ENCODE measurements at places on chromosomes 4 and X.

- no peak overlapping the region for H3K4me3 ChIP-seq
- no peaks in the 10 kb centered on the region for H3K4me1 ChIP-seq
- H3K27ac ChIP-seq, result peak overlapping the region; percentile 34
These were observed 310.9 kb upstream of the MAOA start for GRCh38 chrX:43345166-43345565.

DNA sequence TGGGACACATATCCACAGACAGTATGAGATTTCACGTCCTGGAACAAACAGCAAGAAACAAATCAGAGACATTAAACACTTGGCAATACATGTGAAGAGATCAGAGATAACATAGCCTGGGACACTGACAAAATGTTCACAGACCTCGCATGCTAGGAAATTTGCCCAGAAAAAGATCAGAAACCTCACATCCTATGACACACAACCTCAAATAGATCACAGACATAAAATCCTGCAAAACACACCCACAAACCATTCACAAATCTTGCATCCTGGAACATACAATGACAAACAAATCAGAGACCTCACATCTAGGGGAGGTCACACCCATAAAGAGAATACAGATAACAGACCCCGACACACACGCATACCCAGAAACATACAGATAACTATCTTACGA, 18.0 kb downstream of the SUV39H1 start:
- no peaks in the 10 kb centered on the region for H3K36me3 ChIP-seq
- peaks cover 40% of the 10 kb centered on the region for H3K27me3 ChIP-seq
- DNase-seq, result no peak
- peaks cover 70% of the 10 kb centered on the region for H3K4me1 ChIP-seq
- peak overlapping the region; percentile 78 for H3K4me3 ChIP-seq

DNA sequence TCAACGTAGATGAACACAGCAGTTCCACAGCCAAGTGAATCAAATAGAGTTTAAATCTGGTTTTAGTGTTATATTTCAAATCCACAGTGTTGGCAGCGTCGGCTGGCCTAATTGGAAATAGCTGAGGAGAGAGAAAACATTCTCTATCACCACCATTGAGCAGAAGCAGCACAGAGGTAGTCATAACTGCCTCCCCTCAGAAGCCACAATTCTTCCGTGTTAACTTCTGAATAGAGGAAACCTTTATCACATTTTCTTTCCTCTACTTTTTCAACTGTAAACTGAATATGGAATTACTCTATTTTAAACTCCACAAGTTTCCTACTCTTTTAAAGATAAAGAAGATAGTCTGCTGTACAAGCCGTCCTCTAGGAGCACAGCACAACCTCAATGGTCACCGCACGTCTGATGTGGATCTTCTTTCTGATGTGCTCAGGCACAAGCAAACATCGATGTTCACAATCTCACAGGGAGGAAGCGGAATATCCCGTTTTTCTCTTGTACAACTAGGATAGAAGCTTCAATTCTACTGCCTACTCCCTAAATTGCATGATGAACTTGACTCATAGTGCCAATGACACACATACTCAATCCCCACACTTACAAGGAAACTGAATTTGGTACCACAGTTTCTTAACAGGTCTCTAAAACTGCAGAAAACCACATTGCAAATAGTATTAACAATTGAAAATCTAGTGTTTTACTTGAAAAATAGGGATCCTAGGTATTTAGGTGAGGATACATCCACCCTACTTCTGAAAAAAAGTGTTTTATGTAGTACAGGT, 217.8 kb upstream of the ETNPPL start:
- H3K4me1 ChIP-seq, result peaks cover 18% of the 10 kb centered on the region
- peak; percentile 12 for DNase-seq
- H3K4me3 ChIP-seq, result no peak overlapping the region
- no peaks in the 10 kb centered on the region for H3K36me3 ChIP-seq
- no peak overlapping the region for H3K27ac ChIP-seq

DNA sequence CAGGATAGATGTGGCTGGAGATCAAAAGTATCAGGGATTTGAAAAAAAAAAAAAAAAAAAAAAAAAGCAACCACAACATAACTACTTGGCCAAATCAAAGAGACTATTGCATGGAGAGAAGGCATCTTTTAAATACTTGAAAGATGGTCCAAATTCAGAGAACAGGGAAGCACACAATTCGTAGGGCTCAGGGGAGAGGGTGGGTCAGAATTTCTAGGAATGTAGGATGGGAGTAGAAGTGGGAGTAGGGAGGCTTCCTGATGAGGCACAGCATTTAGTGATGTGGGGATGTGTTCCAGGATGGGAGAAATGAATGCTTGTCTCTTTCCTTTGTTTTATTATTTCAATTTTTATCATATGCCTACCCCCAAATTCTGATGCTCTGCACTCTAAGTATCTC, 36.3 kb downstream of the RTL3 start:
- no peaks in the 10 kb centered on the region for H3K36me3 ChIP-seq
- H3K4me1 ChIP-seq, result peaks cover 8% of the 10 kb centered on the region
- no peak overlapping the region for H3K4me3 ChIP-seq
- no peak for DNase-seq

DNA sequence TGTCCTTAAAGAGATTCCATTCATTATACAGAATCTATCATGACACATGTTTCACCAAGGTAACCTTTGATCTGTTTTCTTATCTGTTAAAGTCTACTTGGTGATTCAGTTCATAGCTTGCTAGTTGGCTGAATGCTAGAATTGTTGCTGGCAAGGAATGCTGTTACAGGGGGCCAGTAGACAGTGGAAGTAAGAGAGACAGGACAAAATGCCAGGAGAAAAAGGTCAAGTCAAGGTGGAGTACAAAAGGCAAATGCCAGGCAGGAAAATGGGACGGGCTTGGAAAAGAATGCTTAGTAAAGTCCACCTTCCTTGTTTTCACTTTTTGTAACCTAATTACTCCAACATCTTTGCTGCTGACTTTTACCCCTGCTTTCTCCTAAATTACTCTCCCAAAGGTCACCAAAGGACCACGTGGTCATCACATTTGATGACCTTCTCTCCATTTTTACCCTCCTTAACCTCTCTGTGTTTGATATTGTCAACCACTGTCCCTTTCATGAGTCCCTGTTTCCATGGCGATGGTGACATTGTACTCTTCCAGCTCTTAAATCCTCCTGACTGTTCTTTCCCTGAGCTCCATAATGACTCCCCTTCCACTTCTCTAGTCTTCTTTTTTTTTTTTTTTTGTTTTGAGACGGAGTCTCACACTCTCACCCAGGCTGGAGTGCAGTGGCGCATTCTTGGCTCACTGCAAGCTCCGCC, 24.5 kb upstream of the TAPT1 start:
- no peaks in the 10 kb centered on the region for H3K4me1 ChIP-seq
- H3K27ac ChIP-seq, result no peak overlapping the region
- DNase-seq, result no peak
- no peaks in the 10 kb centered on the region for H3K27me3 ChIP-seq
- H3K4me3 ChIP-seq, result no peak overlapping the region

DNA sequence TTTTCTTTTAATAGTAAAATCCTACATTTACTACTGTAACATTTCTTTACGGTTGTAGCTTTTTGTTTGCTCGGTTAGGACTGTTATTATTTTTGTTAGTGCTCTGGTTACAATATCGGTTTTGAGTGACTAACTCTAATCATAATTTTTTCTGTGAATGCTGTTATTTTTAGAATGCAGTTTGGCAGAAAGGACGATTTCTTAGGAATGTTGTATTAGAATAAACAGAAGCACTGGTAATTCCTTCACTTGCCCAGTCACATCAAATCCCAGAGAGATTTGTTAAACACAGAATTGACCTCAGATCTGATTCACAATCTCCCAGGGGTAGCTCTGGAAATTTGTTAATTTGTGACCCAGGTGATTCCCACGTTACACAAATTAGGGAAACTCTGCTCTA, 21.7 kb downstream of the DDIT4L start:
- H3K36me3 ChIP-seq, result no peaks in the 10 kb centered on the region
- DNase-seq, result no peak
- no peak overlapping the region for H3K27ac ChIP-seq
- no peaks in the 10 kb centered on the region for H3K27me3 ChIP-seq
- H3K4me1 ChIP-seq, result peaks cover 8% of the 10 kb centered on the region

GRCh38 chr4:145389550-145389949, 92.1 kb upstream of the SMAD1 start:
- no peak overlapping the region for H3K4me3 ChIP-seq
- peaks cover 8% of the 10 kb centered on the region for H3K4me1 ChIP-seq
- no peak overlapping the region for H3K27ac ChIP-seq
- H3K27me3 ChIP-seq, result peaks cover 41% of the 10 kb centered on the region
- H3K36me3 ChIP-seq, result no peaks in the 10 kb centered on the region

- H3K27ac ChIP-seq, result no peak overlapping the region
- H3K27me3 ChIP-seq, result no peaks in the 10 kb centered on the region
- no peak overlapping the region for H3K4me3 ChIP-seq
- no peaks in the 10 kb centered on the region for H3K4me1 ChIP-seq
- DNase-seq, result no peak
These were observed 137.3 kb downstream of the TMEM144 start for GRCh38 chr4:158347556-158347955.

DNA sequence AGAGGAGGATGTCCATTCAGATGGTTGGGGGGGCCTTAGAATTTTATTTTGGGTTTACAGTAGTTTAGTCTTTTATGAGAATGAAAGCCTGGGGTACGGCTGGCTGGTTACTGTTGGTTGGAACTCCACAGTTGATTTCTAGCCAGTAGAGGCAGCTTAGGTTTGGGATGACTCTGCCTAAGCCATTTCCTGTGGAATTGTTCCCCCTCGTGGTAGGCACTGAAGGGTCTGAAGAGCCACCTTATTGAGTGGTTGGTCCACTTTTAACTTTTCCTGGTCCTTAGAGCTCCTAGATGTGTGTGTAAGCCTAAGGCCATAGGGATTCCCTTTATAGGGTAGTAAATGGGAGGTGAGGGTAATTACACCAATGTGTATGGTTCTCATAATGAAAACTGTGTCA, 19.7 kb downstream of the SPIN3 start:
- H3K36me3 ChIP-seq, result no peaks in the 10 kb centered on the region
- H3K4me3 ChIP-seq, result no peak overlapping the region
- no peaks in the 10 kb centered on the region for H3K27me3 ChIP-seq
- no peak for DNase-seq
- H3K27ac ChIP-seq, result no peak overlapping the region

DNA sequence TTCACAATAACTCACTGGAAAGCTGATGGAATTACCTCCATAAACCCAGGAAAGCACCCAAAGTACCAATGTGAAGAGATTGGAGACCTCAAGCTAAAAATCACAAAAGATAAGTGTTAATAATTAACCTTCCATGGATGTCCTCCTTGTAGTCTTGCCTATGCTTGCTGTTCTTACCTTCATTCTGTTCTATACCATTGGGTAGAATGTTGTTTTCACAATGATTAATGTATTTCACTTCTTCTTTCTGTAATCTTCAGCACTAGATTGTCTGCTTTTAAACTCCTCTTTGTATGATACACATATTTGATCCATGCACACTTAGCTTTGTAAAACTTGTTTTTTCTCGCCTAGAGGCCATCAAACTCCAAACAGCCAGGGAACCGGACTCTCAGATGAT, 570.3 kb downstream of the RAPGEF2 start:
- DNase-seq, result no peak
- no peaks in the 10 kb centered on the region for H3K27me3 ChIP-seq
- no peak overlapping the region for H3K4me3 ChIP-seq
- no peak overlapping the region for H3K27ac ChIP-seq
- H3K36me3 ChIP-seq, result no peaks in the 10 kb centered on the region

DNA sequence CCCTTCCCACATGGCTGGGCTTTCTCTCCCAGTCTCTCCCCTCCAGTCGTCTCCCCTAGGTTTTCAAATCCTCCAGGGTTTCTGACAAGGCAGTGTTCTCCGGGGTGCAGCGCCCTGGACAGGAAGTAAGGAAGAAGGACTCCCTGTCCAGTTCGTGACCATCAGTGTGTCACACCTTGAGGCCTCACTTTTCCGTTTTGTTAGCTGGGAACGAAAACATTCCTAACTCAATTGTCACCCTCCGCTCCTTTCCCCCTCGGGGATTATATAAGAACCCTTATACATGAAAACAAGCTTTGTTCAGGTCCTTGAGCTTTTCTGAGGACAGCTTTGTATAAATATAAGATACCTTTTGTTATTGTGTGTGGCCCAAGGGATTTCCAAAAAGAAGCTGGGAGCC, 92.1 kb downstream of the KDR start:
- no peaks in the 10 kb centered on the region for H3K36me3 ChIP-seq
- DNase-seq, result no peak
- no peaks in the 10 kb centered on the region for H3K4me1 ChIP-seq
- no peak overlapping the region for H3K4me3 ChIP-seq

GRCh38 chrX:54825716-54826438, 18.3 kb downstream of the MAGED2 start:
- H3K27ac ChIP-seq, result no peak overlapping the region
- no peaks in the 10 kb centered on the region for H3K36me3 ChIP-seq
- no peaks in the 10 kb centered on the region for H3K4me1 ChIP-seq
- no peak overlapping the region for H3K4me3 ChIP-seq

DNA sequence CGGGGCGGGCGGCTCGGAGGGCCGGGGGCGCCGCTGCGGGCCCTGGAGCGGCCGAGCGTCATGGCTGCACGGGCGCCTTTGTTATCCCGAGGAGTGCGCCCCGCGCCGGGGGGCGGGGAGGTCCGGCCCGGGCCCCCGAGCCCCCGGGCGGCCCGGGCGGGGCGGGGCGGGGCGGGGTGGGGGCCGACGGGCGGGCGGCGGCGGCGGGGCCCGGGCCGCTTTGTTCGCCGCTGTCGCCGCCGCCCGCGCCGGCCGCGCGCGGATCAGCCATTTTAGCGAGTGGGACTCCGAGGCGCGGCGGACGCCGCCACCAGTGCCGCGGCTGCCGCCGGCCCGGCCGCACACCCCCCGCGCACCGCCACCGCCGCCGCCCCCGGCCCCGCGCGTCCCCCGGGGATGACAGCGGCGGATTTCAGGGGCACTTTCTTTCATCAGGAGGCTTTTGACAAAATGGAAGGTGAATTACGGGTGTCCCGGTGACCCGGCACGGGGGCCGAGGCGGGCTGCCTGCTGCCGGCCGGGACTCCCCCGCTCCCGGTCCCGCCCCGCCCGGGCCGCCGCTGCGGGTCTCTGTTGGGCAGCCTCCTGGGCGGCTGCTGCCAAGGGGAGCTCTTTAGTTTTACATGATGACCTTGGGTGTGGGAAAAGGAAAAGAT, 1.2 kb downstream of the HMGB3 start:
- DNase-seq, result peak; percentile 10
- H3K4me3 ChIP-seq, result peak overlapping the region; percentile 88
- H3K4me1 ChIP-seq, result no peaks in the 10 kb centered on the region

DNA sequence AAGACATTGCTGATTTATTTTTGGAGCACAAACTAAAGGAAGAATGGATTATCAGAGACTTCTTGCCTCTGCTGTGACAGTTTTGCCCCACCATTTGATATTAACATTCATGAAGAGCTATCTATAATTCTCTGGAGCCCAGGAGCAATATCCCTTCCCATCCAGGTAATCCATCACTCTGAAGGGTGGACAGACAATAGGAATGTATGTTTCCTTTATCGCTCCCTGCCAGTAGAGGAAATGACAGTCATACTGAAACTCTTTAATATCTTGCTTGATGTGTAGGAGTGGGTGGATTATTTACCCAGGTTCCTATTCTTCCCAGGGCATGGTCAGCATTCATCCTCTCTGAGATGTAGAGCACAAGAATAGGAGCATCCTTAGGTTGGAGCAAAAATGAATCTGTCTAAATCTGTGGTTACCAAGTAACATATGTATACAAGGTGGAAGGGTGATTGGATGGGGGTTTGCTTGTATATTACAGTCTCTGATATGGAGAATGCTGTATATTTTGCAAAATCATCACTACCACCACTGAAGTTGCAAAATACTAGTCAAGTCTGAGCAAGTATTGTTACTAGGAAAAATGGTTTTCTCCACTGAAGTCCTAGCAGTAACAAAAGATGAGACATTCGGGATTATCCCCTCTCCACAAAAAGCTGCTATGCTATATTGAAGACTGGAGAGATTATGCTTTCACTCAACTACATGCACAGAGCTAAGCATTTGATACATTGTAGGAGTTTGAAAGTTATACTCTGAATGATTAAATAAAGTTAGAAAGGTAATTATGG, 151.6 kb downstream of the CBLL2 start:
- no peaks in the 10 kb centered on the region for H3K36me3 ChIP-seq
- H3K4me1 ChIP-seq, result no peaks in the 10 kb centered on the region
- H3K27ac ChIP-seq, result no peak overlapping the region
- no peak overlapping the region for H3K4me3 ChIP-seq
